SHP77 (cell line): ENCODE measurements at places on chromosomes 11 and 22.

GRCh38 chr11:48170241-48171233 is 46.1 kb upstream of the OR4B1 start:
- DNase-seq: no peak

- no peak for DNase-seq
These were observed 560.9 kb downstream of the MIAT start for GRCh38 chr22:27218012-27218920.

GRCh38 chr11:1541474-1542204 is 30.4 kb downstream of the DUSP8 start:
- no peak for DNase-seq

DNA sequence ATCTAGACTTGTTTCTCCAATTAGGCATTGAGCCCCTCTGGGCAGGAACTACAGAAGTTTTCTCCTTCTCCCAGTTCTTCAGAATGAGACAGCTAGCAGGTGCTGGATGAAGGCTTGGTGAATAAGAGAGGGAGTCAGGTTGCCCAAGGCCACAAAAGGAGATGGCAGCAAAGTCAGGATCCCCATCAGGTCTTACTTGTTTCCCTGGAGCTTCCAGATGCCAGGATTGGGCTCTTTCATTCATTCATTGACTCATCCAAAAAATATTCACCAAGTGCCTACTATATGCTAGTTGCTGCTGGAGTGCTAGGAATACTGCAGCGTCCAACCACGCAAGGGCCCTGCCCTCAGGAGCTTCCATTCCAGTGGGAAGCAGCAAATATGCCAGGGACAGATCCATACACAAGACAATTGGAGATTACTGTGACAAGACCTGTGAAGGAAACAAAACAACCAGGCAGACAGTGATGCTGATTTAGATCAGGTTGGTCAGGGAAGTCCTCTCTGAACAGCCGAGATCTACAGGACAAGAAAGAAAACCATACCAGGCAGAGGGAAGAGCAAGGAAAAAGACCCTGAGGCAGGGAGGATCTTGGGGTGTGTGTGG is 24.6 kb upstream of the LMO1 start:
- DNase-seq: no peak

DNA sequence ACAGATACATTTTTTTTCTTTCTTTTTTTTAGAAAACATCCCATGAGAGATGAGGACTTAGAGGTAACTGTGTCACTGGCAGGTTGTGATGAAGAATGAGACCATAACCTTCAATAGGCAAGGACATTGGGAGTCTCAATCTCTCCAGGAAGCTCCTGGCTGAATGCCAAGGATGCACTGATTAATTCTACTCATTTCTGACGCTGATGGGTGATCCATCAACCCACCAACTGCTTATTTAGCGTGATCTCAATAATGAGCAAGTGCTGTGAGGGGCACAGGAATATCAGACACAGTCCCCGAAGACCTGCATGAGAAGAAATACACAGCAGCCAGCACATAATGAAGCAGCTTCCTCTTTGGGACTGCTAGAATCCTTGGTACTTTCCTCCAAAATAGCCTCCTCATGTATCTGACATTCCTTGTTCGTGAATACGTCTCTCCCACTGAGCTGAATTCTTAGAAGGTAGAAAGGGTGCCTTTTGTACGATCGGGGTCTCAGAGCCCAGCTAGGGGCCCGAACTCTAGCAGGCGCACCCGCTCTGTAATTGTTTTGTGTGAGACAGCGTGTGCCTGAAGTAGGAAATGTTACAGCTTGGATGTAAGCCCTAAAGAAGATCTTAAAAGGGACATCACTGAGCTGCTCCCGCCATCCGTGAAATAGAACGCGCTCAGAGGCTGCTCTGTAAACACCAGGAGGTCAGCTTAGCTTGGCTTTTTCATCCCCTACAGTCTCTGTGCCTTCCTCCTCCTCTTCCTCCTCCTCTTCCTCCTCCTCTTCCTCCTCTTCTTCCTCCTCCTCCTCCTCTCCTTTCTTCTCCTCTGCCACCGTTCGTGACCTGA is 7.2 kb downstream of the CLMP start:
- DNase-seq: no peak

DNA sequence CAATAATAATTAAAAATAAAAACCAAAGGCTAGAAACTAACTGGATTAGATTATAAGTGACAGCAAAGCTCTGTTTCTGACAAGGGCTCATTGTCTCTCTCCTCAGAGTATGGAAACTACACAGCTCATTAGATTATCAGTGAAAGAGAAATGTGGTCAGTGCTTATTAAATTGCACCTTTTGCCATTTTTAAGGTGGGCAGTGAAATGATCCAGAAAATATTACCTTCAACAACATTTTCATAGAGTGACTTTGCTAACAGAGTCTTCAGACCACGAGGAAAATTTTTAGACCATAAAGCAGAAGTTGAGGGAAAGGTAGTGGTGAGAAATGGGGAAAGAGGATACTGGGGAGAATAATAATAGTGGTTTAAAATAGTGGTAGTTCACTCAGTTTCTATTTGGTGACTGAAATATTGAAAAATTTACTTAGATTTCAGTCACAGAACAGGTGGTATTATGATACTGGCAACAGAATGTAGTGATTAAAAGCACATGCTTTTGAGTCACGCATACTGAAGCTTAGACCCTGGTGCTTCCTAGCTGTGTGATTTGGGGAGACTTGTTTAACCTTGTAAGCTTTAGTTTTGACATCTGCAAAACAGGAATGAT is 684.0 kb upstream of the CCDC90B start:
- DNase-seq: no peak

DNA sequence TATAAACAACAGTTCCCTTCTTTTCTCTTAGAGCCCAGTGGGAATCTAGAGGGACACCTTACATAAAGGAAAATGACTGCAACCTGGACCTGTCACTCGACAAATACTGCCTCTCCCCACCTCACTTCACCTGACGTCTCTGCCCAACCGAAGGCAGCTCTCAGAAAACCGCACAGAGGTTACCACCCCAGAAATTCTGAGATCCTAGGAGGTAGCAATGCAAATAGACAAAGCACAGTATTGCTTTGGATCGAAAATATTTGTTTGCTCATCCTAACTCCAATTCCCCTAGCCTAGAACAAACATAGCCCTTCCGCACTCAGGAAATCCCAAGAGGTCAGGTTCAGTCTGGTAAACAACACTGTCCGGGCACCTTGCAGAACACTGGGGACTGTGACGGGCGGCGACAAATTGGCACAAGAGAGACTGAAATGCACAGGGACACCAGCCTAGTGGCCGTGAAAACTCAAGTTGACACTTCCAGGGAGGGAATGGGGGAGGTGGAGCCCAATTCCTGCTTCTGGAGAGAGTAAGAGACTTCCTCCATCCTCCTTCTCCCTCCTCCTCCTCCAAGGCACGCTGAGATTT is 420 bp upstream of the TRIM44 start:
- DNase-seq: peak; percentile 62

DNA sequence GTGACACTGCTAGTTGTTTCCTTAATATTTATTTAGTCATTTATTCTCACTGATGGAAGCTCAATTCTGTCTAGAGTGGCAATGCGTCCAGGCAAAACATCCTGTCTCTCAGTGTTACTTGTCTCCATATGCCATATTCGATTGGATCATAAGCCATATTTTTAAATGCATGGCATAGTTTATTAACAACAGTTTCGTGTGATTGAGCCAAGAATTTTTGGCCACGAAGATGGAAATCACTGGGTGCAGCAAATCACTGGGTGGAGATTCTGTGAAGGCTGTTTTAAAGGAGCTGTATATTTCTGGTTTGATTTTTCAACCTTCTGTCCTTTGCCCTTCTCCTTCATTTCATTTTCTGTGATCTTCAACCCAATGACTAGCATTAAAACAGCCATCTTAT is 205.2 kb downstream of the JRKL start:
- DNase-seq: no peak
